Eye (tissue), 1 donor: ENCODE measurements at places on chromosomes 6 and 20.
A peak's percentile ranks its signal among the peaks of the same experiment; 100 is the strongest.

- no peak for DNase-seq
Observed at GRCh38 chr20:8471465-8471864, 339.4 kb downstream of the PLCB1 start.

- no peak for DNase-seq
Observed at GRCh38 chr20:658731-659291, 5.8 kb upstream of the SRXN1 start.

DNA sequence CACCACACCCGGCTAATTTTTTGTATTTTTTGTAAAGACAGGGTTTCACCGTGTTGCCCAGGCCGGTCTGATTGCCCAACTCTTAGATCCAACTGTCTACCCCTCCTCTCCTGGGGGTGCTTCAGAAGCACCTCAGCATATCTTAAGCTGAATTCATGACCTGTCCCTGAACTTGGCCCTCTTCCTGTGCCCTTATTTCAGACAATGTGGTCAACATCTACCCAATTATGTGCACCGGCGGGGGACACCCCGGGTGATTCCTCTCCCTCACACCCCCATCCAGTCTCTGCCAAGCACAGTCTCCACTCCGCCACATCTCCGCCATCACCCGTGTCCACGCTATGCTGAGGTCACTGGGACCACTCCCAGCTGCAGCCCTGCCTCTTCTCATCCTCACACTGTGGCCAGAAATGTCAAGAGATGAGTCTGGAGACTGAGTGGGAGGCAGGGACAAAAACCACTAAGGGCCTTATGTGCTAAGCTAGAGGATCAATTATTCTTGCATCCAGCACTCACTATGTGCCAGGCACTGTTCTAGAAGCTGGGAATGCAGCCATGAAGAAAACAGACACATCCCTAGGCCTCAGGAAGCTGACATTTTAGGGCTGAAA lies 111.9 kb downstream of the ARMC2 start:
- DNase-seq = no peak

GRCh38 chr20:11060423-11061185 lies 386.8 kb upstream of the JAG1 start:
- DNase-seq = peak; percentile 22
